ENCODE measurements at places on chromosomes 3 and 15. TPM values are rescaled to one million over a fixed set of nuclear protein-coding genes. Genes with fewer than 3 reads are reported as not detected.
A peak's percentile ranks its signal among the peaks of the same experiment; 100 is the strongest.

- peaks cover 31% of the 10 kb centered on the region for H3K4me1 ChIP-seq
- peak overlapping the region; percentile 27 for H3K27ac ChIP-seq
- no peaks in the 10 kb centered on the region for H3K27me3 ChIP-seq
These were observed 87.2 kb downstream of the HMG20A start for GRCh38 chr15:77507911-77508310.

GRCh38 chr3:58668247-58668646 is 1.7 kb upstream of the FAM3D start:
- H3K4me1 ChIP-seq = no peaks in the 10 kb centered on the region
- H3K27me3 ChIP-seq = peaks cover 2% of the 10 kb centered on the region
- no peaks in the 10 kb centered on the region for H3K36me3 ChIP-seq

GRCh38 chr3:150177673-150178381 is 207.1 kb upstream of the PFN2 start:
- H3K27me3 ChIP-seq = no peaks in the 10 kb centered on the region
- no peak overlapping the region for H3K27ac ChIP-seq
- peaks cover 6% of the 10 kb centered on the region for H3K4me1 ChIP-seq
- H3K36me3 ChIP-seq = no peaks in the 10 kb centered on the region
- peak; percentile 77 for DNase-seq

DNA sequence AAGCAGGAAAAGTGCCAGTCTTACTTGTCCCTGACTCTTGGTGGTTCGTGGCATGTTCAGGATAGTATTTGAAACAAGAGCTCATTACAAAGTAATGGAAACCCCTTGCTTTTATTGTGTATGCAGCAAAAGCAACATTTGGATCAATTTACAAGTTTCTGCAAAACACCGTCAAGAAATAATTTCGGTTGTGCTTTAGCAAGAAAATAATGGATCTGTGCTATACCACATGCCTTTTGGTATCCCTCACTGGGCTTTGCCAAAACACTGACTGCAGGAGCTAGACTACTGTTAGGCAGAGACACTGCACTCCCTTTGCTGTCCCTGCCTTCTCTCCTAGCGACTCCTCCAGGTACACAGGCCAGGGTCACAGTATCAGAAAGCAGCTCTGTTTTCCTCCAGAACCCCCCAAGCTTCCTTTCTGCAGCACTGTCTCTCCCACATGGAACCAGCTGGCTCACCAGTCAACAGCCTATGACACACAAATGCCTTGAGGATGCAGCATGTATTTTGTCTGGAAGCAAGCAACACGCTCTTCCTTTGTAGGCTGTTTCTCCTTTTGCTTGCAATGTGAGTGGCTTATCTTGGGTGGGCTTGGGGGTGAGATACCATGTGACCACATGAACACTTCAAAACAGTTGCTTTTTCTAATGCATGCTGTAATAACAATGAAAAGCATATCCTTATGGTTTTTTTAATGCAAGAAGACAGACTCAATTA is 111.4 kb downstream of the PGPEP1L start:
- peak; percentile 90 for DNase-seq
- H3K36me3 ChIP-seq = peaks cover 12% of the 10 kb centered on the region
- no peaks in the 10 kb centered on the region for H3K27me3 ChIP-seq

DNA sequence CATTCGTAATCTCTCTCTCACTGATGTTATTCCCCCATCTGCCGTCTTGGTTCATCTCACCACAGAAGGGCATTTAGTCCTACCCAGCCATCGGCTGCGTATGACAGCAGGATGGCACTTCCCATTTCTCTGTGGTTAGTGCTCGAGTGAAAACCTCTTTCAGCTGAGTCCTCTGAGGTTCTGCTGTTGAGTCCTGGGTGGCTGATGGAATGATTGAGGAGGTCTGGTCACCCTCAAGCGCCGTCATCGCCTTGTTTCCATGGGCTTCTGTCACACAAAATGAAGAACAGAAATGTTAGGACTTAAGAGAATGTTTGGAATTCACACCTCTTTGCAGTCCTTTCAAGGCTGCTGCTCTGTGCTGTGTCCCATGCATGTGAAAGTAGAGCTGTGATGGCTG is 9.4 kb upstream of the SACM1L start:
- H3K4me3 ChIP-seq = no peak overlapping the region
- DNase-seq = no peak
- H3K27me3 ChIP-seq = no peaks in the 10 kb centered on the region
- no peaks in the 10 kb centered on the region for H3K4me1 ChIP-seq
- peaks cover 2% of the 10 kb centered on the region for H3K36me3 ChIP-seq

DNA sequence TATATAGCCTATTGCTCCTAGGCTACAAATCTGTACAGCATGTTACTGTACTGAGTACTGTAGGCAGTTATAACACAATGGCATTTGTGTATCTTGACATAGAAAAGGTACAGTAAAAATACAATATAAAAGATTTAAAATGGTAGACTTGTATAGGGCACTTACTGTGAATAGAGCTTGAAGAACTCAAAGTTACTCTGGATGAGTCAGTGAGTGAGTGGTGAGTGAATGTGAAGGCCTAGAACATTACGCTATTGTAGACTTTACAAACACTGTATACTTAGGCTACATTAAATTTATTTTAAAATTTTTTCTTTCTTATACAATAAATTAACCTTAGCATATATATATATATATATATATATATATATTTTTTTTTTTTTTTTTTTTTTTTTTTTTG is 140.0 kb upstream of the UBE2E1 start:
- H3K4me1 ChIP-seq = peaks cover 25% of the 10 kb centered on the region
- no peaks in the 10 kb centered on the region for H3K27me3 ChIP-seq
- DNase-seq = no peak
- no peak overlapping the region for H3K27ac ChIP-seq

GRCh38 chr3:10285272-10286132 is 7.2 kb downstream of the GHRL start:
- no peaks in the 10 kb centered on the region for H3K27me3 ChIP-seq
- DNase-seq = peak; percentile 37
- no peak overlapping the region for H3K27ac ChIP-seq
- peaks cover 18% of the 10 kb centered on the region for H3K36me3 ChIP-seq
- H3K4me3 ChIP-seq = no peak overlapping the region

DNA sequence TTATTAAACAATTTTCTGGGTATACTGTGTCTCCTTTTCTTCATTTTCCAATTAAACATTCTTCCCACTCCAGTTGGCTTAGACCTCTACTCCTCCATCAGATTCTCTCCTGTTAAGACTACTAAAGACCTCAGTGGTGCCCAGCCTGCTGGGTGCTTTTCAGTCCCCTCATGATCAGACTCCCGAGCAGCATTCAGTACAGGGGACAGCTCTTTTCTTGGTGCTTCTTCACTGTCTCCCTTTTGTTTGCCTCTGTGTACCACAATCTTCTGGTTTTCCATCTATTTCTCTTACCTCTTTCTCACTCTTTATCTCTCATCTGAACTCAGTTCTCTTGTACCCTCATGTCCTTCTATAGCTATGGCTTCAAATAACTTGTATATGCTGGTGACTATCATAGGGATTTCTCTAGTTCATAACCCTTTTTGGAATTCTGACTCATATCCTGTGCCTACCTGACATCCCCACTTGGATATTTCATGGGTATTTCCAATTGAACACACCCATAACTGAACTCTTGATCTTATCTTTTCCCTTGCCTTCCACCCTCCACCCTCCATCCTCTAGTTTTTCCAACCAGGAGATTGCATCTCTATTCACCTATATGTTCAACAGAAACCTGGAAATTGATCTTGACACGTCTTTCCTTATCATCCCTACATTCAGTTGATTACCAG is 55.6 kb upstream of the ABHD10 start:
- H3K27ac ChIP-seq = no peak overlapping the region
- no peak for DNase-seq
- peaks cover 7% of the 10 kb centered on the region for H3K4me1 ChIP-seq
- no peaks in the 10 kb centered on the region for H3K27me3 ChIP-seq
- no peak overlapping the region for H3K4me3 ChIP-seq

DNA sequence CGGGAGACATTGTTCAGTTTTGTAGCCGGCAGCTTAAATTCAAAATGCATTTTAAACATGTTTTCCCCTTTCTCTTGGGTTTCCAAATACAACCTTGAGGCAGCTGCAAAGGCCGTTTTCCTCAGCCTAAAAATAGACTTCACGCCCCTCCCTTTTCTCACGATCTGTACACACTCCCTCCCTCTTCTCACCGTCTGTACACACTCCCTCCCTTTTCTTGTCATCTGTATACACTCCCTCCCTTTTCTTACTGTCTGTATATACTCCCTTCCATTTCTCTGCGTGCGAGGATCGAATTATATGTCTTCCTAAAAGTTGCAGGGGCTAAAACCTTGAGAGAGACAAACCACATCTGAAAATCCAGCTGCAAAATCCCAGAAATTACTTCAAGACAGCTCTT is 8.9 kb downstream of the MUC4 start:
- no peaks in the 10 kb centered on the region for H3K4me1 ChIP-seq
- no peaks in the 10 kb centered on the region for H3K36me3 ChIP-seq
- no peak for DNase-seq
- H3K27me3 ChIP-seq = peaks cover 32% of the 10 kb centered on the region
- H3K27ac ChIP-seq = no peak overlapping the region
- no peak overlapping the region for H3K4me3 ChIP-seq

DNA sequence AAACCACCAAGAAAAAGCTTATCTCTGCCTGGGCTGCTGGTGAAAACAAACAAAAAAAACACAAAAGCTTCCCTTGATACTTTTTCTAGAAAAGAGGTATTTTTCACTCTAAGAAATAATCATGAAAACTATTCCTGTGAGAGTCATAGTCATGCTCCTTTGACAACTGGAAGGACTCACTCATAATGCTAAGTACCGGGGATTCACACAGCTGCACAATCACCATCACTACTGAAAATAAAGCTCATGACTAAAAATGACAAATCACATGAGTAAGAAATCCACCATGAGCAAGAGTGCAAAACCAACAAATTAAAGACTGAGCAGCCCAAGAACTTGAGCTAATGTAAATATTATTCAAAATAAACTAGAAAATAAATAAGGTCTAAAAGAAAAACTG is 10.6 kb upstream of the POU1F1 start:
- H3K36me3 ChIP-seq = no peaks in the 10 kb centered on the region
- H3K4me1 ChIP-seq = no peaks in the 10 kb centered on the region
- no peaks in the 10 kb centered on the region for H3K27me3 ChIP-seq
- H3K4me3 ChIP-seq = no peak overlapping the region

DNA sequence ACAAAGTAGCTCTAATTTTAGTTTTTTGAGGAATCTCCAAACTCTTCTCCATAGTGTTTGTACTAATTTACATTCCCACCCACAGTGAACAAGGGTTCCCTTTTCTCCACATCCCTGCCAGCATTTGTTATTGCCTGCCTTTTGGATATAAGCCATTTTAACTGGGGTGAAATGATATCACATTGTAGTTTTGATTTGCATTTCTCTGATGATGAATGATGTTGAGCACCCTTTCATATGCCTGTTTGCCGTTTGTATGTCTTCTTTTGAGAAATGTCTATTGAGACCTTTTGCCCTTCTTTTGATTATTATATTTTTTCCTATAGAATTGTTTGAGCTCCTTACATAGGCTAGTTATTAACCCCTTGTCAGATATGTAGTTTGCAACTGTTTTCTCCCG is 239.9 kb upstream of the TPM1 start:
- H3K4me1 ChIP-seq = no peaks in the 10 kb centered on the region
- H3K27me3 ChIP-seq = no peaks in the 10 kb centered on the region
- H3K36me3 ChIP-seq = no peaks in the 10 kb centered on the region
- no peak for DNase-seq
- no peak overlapping the region for H3K27ac ChIP-seq

DNA sequence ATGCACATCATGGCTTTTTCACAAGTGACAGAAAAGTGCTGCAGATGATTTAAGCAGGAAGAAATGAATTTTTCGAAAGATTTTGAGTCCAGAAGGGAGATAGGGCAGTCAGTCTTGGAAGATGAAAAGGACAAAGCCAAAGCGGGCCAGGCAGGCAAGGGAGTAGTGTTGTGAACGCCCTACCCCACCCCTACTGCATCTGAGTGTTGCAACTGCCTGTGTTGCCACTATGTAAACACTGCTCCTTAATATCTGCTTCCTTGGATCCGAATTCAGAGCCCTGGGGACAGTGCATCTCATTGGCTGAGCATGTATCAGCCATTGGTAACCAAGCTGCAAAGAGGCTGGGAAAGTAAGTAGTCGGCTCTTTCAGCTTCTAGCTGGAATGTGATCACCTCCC is 39.0 kb downstream of the CNTN4 start:
- no peaks in the 10 kb centered on the region for H3K4me1 ChIP-seq
- H3K27ac ChIP-seq = no peak overlapping the region

- peak overlapping the region; percentile 88 for H3K27ac ChIP-seq
- H3K27me3 ChIP-seq = no peaks in the 10 kb centered on the region
- no peaks in the 10 kb centered on the region for H3K36me3 ChIP-seq
- DNase-seq = no peak
- H3K4me3 ChIP-seq = peak overlapping the region; percentile 87
These were observed 636 bp upstream of the LRRC58 start for GRCh38 chr3:120349855-120350125.

DNA sequence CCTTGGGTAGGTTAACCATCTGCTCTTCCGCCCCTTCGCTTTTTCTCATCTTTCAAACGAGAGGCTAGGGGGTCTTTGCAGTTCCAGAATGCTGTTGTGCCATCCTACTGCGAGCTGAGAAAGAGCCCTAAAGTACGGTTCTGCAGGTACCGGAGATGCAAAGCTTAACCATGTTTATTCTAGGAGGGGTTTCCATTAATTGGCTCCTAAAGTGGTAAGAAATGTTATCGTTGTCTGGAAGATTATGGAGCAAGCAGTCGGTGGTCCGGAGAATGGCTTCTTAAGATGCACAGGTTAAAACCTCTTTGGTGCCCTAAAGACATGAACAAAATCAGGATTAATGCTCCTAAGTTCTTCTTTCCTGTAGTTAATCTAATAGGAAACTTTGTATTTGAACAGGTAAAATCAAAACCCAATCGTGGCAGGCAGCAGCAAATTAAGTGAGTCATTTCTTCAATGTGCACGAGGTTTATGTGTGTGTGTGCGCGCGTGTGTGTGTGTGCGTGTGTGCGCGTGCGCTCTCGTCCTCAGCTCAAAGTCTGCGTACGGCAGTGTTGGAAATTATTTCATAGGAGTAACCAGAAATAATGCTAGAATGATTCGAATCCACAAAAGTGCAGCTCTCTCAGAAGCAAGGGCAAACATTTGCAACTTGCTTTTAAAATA is 772 bp downstream of the FAM81A start:
- peaks cover 9% of the 10 kb centered on the region for H3K4me1 ChIP-seq
- H3K27ac ChIP-seq = no peak overlapping the region
- no peak for DNase-seq
- peaks cover 46% of the 10 kb centered on the region for H3K27me3 ChIP-seq

DNA sequence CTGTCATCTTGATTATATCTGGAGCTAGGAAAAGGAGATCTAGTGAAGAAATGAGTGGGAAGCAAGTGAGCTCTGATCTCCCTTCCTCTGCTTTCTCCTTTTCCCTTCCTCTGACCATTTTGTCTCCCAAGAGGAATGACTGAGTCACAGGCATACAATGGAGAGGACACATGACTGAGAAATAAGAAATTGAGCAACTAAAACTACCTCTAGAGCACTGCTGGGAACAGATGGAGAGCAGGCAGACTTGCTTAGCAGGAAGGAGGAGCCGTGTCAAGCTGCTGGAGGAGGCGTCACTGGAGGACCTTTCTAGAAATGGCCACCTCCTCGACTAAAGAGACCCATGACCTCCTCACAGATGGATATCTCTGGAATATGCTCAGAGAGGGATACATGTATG is 66.9 kb upstream of the MYO5C start:
- DNase-seq = no peak
- peaks cover 3% of the 10 kb centered on the region for H3K36me3 ChIP-seq
- no peak overlapping the region for H3K4me3 ChIP-seq
- no peaks in the 10 kb centered on the region for H3K4me1 ChIP-seq
- H3K27ac ChIP-seq = no peak overlapping the region

The SHC4 gene
- total RNA-seq = 2.7 TPM

The GRIP2 gene
- 3.3 TPM for total RNA-seq

The SRP14 gene
- total RNA-seq = 279 TPM

The GOLGA6L7 gene
- not detected for total RNA-seq

The STRIT1 gene
- not detected for total RNA-seq

The CISH gene
- total RNA-seq = 0.75 TPM

The ZDHHC23 gene
- total RNA-seq = 0.68 TPM

Data from astrocyte (in vitro differentiated cells and primary cell).